ENCODE measurements at places on chromosomes 11 and 22.

DNA sequence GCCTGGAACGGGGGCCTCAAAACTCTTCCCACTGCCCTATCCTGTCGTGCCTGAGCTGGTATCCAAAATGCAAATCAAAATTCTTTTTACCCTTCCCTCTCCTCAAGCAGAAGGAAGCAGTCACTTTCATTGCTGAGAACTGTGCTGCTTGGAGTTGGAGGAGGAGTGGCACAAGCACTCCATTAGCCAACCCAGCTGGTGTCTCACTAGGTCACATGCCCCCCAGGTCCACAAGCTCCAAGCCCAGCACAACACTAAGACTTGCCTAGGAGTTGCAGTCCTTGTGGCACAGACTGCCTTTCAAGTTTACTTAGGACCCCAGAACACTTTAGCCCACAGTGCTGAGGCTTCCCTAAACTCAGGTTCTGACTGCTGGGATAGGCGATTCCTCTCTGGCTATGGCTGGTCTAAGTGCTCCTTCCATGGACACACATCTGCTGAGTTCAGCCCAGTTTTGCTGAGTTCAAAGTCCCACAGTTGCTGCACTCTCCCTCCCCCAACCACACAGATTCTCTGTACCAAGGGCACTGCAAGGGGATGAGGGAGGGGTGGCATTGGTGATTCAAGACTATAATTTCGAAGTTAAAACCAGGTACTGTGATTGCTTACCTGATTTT is 68.6 kb downstream of the CHRDL2 start:
- DNase-seq, result no peak

DNA sequence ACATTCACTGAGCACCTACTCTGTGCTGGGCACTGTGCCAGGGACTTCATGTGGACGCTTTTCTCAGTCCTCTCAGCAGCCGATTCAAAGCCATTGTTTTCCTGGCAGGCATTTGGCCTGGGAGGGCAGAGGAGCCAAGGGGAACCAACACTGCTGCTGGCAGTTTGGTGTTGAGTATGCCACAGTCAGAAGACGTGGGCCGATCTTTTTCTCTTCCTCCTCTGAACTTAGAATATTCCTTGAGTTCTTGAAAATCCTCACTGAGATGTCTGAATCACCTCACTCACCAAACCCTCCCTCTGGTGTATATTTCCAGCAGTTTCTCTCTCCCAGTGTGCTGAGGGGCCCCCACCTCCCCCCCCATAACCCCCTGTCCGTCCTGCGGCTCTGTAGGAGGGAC is 114.5 kb upstream of the CRYBB3 start:
- DNase-seq, result no peak

DNA sequence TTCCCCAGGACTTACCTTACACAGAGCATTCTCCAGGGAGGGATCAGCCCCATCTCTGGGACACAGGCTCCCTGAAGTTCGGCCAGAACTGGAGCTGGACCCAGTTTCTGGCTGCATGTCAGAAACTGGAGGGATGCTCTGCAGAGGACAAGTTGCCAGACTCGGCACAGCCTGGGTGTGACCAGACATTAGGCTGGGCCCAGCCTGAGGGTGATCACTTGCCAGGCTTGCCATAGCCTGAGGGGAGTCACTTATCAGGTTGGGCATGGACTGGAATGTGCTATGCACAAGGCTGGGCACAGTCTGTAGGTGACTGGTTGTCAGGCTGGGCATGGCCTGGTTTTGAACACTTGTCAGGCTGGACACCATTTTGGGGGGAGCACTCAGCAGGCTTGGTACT is 30.7 kb upstream of the STK33 start:
- DNase-seq, result no peak

DNA sequence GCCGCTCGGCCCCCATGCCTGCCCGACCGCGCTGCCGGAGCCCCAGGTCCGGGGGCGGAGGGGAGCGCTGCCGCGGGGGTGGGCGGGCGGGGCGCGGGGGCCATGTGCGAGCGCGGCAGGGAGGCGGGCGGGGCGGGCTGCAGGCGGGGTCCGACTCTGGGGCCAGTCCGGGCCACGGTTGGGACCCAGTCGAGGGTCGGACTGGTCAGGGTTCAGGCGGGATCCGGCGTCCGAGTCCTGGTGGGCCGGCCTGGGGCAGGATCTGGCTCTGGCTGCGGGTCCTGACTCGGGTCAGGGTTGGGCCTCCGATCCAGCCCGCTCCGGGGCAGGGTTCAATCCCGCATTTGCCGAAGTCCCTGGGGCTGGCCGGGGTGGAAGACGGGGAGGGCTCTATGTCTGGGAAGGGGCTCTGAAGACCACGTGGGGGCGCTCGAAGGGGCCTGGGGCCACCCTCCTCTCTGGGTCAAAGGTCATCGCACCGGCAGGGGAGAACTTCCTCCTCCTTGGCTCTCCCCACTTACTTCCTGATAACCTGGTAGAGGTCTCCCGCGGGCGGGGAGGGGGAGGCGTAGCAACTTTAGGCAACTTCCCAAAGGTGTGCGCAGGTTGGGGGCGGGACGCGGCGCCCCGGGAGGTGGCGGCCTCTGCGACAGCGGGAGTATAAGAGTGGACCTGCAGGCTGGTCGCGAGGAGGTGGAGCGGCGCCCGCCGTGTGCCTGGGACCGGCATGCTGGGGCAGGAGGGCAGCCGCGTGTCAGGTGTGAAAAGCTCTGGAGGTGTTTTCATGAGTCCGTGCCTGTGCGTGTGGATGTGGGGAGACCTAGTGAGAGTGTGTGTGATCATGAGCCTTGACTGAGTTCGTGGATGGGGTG is 603 bp downstream of the ESRRA start:
- no peak for DNase-seq

DNA sequence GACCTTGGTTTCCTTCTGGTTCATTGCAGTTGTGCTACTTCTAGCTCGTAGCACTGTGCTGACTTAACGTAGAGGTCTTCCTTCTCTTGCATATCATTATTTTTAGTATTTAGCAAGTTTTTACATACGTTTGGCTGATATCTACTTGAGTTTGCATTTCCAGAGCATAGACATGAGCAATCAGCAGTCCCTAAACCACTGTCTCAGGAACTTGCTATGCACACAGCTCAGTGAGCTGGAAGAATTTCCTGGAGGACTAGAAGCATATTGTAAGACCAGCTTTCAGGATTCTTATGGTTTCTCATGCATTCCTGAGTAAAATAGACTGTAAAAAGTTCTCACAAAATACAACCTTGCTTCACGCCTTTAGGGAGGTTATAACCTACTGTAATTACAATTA is 226.7 kb upstream of the PDGFD start:
- no peak for DNase-seq

DNA sequence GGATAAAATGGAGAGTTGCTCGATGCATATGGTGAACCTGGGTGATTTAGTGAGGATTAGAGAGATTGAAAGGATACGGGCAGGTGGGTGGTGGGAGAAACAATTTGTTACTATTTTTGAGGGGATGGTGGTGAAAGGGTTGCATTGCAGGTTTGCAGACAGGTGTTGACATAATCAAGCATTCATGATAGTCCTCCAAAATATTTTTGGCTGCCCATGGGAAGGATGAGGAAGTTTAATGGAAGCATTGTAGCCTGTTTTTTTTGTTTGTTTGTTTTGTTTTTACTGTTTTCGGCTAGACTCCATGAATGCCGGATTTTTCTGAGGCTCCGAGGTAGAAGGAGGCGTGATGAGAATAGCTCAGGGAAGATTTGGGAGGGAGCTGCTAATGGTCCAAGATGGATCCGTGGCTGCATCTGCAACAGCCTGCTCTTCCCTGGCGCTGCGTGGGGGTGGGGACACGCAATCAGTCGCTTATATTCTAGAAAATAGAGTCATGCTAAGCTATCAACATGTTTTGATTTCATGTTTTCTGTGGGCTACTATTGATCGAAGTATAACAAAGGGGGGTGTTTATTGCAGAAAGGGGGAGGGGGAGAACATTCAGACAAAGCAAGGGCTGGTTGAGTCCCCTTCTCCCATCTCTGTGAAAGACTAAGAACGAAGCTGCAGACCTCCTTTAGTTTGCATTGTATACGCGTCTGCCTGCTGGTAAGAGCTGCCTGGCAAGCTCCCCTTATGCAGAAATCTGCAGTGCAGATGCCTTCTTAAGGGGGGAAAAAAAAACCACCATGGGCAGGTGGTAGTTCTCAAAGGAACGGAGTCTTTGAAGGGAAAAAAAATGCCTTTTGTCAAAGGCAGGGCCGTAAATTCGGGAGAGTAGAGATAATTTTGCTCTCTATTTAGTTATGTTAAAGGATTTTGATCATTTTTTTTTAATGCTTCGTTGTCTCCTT is 1.0 kb downstream of the RTN3 start:
- DNase-seq, result no peak

DNA sequence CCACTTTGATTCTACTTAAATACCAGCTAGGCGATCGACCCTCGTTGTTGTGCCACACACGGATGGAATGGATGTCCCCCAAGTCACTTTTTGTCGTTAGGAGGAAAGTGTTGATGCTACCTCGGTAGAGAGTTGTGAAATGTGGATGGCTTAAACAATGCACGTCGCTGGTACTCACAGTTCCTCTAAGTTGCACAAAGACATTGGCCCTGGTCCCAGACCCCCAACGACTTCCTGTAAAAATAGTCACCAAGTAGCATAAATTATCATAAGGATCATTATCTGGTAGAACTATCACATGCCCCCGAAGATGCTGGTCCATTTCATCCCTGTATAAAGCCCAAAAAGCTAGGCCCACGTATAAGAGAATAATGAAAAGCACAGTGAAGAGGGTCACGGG is 3.8 kb downstream of the PKDREJ start:
- no peak for DNase-seq

DNA sequence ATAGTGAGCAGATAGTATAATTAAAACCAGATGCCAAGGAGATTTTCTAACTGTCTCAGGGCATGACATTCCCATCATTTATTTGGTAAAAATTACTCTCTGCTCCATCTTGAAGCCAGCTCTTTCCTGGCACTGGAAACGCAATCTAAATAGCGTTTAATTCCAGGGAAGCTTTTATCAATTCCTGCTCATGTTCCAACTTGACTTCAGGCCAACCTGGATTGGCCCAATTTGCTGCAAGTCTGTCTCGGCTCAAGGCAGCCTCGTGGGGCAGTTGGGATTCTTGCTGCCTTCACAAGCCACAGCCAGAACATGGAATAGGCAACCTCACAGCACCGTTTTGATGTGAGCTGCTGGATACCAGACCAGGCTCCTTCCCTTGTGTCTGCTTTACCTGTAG is 1255.9 kb downstream of the TBC1D22A start:
- no peak for DNase-seq

DNA sequence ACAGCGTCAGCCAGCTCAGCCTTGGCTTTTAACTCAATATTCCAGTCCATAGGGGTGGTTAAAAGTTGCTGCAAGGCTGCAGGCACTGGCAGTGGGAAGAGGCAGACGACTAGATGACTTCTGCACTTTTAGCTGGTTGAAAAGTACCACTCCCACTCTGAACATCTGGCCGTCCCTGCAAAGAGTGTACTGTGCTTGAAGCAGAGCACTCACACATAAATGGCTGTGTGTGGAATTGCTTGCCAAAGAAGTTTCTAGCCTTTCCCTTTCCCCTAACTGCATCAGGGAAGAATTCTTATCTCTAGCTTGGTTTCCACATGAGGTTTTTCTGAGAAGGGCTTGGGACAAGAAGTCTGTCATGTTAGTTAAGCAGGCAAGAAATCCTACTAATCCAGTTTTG is 5.1 kb upstream of the PHLDB1 start:
- DNase-seq, result no peak

DNA sequence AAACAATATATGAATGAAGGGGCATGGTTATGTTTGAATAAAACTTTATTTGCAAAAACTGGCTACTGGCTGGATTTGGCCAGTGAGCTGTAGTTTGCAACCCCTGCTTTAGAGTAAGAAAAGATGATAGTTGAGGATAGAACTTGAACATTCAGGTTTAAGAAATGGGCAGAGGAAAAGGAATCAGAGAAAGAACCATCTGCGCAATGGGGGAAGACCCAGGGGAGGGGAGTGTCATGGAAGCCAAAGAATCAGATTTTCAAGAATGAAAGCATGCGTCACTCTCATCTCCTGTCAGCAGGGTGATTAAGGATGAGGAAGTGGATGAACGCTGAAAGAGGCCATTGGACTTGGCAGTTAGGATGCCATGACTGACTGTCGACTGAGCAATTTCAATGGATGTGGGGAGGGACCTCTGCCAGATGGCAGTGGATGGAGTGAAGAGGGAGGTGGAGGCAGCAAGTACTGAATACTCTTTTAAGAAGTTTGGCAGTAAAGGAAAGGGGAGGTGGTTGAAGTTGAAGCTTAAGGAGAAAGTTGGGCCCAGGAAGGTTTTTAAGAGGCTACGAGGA is 21.2 kb downstream of the FAT3 start:
- no peak for DNase-seq

GRCh38 chr11:45736424-45736823 is 68.5 kb upstream of the SLC35C1 start:
- DNase-seq, result no peak

DNA sequence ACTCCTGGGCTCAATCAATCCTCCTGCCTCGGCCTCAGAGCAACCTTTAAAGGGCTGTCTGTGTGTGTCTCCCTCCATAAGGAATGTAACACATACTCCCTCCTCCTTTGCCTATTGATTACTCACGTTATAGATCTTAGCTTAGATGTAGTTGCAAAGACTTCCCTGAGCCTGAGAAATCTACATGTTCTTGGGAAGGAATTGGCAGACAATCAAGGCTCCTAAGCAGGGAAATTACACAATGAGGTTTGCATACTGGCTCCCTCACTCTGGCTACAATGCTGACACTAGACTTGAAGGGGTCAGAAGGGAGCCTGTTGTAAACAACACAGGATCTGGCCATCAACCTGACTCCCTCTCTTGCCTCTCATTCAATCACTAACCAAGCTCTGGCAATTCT is 5.2 kb upstream of the OLFML1 start:
- DNase-seq, result no peak

GRCh38 chr11:100232006-100232405 is 455.1 kb upstream of the ARHGAP42 start:
- no peak for DNase-seq
